NCI-H774 (cell line): ENCODE measurements at places on chromosomes 16 and 17.

GRCh38 chr17:78665952-78666920 lies 89.0 kb upstream of the DNAH17 start:
- DNase-seq: no peak

DNA sequence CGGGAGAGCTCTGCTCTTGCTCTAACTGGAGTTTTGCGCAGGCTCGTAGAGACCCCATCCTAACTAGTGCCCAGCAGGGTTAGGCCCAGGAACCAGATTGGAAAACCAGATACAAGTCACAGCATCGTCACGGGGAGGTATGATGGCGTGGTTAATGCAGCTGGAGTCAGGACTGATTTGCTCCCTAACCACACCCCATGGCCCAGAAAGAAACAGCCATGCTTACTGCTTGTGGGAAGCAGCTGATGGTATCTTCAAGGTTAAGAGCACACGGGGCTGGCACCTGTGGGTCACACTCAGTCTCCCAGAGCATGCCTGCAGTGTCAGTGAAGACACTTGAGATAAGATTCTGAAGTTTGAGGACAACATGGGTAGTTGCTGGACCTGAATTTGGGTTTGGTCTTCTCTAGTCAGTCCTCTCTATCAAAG lies 60.2 kb downstream of the WIPI1 start:
- no peak for DNase-seq

- DNase-seq: no peak
Observed at GRCh38 chr17:56690441-56691291, 97.2 kb downstream of the NOG start.

GRCh38 chr17:7651097-7651664 lies 455 bp downstream of the ATP1B2 start:
- DNase-seq: no peak
